Heart right ventricle (tissue), 16 donors: ENCODE measurements at places on chromosomes 11 and 22.

DNA sequence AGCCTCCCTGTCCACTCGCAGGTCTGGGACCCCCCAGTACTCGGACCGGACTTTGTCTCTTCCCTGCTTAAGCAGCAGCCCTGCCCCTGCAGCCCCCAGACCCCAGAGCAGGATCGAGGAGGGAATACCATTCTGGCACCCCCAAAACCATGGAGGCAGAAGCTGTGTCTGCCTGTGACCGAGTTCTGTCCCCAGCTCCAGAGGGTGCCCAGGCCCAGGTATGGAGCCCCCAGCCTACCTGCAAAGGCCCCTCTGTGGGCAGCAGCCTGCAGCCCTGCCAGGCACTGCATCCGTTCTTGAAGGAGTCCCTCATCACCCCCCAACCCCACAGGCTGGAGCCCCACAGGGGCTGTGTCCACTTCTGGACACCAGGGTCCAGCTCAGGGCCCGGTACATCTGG, 163.8 kb downstream of the BRD1 start:
- no peak for DNase-seq

- DNase-seq = no peak
Measured at GRCh38 chr22:45087802-45088201, 75.9 kb upstream of the NUP50 start.

- DNase-seq = peak; percentile 12
Measured at GRCh38 chr22:31106001-31106571, 1.3 kb downstream of the SELENOM start.

DNA sequence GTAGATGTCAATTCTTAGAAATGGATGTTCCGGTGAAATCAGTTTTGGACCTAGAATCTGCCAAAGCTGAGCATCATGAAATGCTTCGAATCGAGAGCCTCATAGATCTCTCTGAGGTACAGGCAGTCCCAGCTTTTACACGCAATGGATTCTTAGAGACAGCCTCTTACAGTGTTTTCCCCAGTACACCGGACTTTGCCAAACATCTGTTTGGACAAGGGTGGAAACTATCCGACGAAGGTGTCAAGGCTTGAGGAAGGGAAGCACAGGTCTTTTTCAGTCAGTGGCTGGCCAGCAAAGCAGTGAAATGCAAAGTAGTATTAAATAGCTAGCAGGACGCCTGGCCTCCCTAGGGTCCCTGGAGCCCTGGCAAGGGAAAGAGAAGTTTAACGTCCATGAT, 4.9 kb downstream of the GRK3 start:
- no peak for DNase-seq
